ENCODE measurements at places on chromosomes 6 and 20.

- DNase-seq: no peak
Observed at GRCh38 chr6:144190593-144190992, 40.3 kb downstream of the STX11 start.

DNA sequence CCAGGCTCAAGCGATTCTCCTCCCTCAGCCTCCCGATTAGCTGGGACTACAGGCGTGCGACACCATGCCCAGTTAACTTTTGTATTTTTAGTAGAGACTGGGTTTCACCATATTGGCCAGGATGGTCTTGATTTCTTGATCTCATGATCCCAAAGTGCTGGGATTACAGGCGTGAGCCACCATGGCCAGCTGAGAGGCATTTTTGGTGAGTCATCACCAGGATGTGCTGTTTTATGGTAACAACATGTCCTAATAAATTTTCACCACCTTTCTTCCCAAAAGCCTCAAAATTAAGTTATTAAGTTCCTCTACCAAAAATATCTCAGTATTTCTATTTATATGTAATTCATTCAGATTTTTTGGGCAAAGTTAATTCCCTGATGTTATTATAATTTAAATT, 53.5 kb downstream of the COL21A1 start:
- DNase-seq: no peak

DNA sequence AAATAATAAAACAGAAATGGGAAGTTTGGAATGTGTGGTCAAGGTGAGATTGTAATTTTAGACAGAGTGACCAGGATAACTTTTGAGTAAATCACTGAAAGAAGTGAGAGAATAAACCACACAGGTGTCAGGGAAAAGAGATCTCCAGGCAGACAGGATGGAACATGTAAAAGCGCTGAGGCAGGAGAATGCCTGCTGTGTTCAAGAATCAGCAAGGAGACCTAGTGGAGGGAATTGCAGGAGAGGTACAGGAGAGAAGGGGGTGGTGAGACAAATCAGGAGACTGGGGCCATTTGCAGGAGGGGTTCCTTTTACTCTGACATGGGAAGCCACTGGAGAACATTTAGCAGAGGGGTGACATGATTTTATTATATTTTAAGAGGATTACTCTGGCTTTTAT, 456.7 kb downstream of the NKAIN2 start:
- no peak for DNase-seq

DNA sequence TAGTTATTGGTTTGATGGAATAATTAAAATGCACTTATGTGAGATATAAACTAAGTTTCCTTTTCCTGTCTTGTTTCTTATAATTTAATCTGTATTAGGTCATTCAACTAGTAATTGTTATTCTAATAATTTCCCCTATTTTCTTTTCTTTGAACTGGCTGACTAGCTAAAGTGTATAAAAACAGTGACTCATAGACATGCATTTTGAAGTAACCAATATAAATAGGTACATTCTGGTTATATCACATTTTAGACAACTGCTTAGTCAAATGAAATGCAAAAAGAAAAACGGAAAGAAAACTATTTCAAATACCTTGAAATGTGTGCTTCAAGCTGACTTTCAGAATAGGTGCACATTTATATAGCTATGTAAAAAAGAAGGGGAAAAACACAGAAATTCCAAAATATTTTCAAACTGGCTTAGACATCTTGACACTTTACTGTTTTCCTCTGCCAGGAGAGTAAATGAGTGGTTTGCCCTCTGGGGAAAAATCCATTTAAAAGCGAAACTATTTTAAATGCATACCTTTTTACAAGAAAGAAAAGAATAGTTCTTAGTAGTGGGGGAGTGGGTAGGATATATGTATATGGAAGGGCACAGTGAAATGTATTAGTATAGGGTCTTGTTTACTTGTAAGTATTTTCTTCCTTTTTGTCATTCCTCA, 28.3 kb downstream of the KCNQ5 start:
- DNase-seq: no peak

GRCh38 chr6:23243854-23244253, 674.5 kb downstream of the HDGFL1 start:
- no peak for DNase-seq

DNA sequence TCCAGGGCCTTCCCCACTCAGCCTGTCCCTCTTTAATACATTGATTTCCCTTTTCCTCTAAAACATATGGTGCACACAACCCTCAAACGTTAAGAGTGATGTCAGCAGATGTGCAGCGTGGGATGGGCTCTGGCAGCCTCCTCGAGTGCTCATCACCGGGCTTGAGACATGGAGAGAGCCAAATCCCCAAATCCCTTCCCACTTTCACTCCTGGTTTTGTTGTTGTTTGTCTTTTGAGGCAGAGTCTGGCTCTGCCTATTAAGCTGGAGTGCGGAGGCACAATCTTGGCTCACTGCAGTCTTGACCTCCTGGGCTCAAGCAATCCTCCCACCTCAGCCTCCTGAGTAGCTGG, 5.8 kb upstream of the PLTP start:
- no peak for DNase-seq

- DNase-seq: no peak
Observed at GRCh38 chr20:46945465-46945864, 50.8 kb downstream of the EYA2 start.

DNA sequence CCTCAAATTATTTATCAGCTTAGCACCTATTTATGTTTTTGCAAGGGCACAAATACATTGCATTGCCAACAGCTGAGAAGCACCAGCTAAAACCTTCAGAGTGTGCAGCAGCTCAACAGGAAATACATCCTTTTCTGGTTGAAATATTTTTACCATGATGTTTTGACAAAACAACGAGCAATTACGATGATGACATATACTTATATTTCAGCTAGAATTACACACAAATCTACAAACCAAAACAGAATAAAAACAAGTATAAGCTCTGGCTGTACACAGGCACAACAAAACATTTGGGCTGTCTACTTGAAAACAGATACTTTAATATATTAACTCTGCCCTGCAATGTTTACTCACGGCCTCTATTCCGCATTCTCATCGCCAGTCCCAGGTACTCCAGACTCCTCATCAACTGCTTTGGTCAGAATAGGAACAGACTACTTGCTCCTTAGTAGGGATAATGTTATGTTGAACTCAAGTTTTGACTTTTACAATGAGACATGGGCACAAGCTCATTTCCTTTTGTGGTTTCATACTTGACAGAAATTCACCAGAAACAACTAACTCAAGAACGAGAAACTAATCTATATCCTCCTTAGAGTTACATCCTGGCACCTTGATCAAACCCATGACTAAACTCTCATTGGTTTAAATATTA, 377.6 kb downstream of the ESR1 start:
- DNase-seq: no peak

GRCh38 chr20:53175135-53175780, 203.1 kb downstream of the TSHZ2 start:
- DNase-seq: no peak

GRCh38 chr20:46291401-46291800, 16.9 kb downstream of the CDH22 start:
- DNase-seq: no peak

GRCh38 chr6:130018744-130019325, 454 bp downstream of the L3MBTL3 start:
- no peak for DNase-seq

- DNase-seq: no peak
Observed at GRCh38 chr6:157674061-157674460, 149.0 kb upstream of the SNX9 start.

- DNase-seq: no peak
Observed at GRCh38 chr20:63121246-63121645, 94.7 kb downstream of the YTHDF1 start.

- DNase-seq: no peak
Observed at GRCh38 chr6:44921798-44922197, 406.3 kb upstream of the RUNX2 start.

GRCh38 chr20:62730481-62730880, 21.8 kb downstream of the NTSR1 start:
- no peak for DNase-seq

DNA sequence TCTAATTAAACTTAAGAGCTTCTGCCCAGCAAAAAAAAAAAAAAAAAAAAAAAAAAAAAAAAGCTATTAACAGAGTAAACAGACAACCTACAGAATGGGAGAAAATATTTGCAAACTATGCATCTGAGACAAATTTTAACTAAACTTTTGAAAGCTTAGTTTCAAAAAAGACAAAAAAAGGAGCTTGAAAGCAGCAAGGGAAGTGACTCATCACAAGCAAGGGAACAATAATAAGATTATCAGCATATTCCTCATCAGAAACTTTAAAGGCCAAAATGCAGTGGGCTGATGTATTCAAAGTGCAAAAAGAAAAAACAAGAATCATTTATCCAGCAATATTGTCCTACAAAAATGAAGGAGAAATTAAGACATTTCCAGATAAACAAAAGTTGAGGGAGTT, 158.6 kb downstream of the RNF144B start:
- DNase-seq: no peak

DNA sequence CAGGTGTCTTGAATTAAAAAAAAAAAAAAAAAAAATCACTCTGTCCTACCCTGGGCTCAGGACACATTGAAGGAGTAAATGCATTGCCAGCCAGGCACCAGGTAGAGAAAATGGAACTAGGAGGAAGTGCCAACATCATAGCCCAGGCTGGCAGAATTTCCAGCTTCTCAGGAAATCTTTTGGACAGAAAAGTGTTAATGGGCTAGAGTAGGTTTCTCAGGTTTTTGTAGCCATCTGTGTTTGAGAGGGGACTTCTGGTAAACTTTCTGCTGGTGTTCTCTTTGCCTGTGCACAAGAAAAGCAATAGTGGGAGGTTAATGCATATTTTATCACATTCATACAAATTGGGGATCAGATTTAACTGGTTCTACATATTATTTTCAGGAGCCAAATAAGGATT, 678.3 kb upstream of the NRSN1 start:
- no peak for DNase-seq

DNA sequence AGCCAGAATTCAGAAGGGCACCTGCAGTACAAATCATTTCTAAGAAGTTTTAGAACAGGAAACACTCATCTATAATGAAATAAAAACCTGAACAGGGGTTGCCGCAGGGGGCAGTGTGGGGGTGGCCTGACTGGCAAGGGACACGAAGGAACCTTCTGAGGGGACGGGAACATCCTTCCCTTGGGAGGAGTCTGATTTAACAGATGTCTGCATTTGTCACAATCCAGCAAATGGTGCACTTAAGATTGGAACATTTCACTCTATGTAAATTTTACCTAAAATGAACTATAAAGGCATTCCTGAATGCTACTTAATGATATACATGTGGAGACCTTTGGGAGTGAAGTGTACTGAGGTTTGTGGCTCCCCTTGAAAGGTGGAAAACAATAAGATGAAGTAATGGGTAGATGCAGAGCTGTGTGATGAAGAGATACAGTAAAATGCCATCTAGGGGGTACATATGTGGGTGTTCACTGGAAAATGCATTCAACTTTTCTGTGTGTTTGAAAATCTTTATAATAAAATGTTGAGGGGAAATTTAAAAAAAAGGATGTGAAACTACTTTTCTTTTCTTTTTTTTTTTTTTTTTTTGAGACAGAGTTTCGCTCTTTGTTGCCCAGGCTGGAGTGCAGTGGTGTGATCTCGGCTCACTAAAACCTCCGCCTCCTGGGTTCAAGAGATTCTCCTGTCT, 89.5 kb downstream of the SNX5 start:
- no peak for DNase-seq

DNA sequence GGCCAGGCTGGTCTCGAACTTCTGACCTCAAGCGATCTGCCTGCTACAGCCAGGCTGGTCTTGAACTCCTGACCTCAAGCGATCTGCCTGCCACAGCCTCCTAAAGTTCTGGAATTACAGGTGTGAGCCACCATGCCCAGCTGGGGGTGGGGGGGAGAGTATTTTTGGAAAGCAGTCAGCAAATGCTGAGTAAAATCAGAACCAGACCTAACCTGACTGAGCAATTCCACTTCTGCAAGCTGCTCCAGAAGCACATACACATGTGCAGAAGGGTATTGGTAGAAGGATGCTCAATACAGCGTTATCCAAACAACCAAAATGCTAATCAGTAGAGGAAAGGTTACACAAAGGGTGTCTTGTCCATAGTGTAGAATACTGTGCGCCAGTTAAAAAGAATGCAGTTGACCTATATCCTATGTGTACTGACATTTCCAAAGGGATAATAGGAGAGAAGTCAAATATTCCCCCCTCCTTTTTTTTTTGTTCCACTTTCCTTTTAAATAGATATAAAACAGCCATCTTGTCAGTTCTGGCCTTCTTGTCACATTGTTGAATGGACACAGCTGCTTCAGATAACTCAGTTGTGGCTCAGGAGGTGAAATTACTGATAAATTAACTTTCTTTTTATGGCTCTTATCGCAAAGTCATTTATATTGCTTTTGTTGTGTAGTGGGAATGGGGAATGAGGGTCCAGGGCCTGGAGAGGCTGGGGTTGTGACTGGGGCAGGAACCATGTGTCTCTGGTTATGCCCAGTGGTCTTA, 74.6 kb downstream of the DTD1 start:
- DNase-seq: no peak

GRCh38 chr6:54697424-54697823, 149.1 kb upstream of the FAM83B start:
- no peak for DNase-seq

GRCh38 chr6:56913285-56914074, 41.4 kb upstream of the BEND6 start:
- no peak for DNase-seq

GRCh38 chr6:89079511-89080234, 878 bp upstream of the PNRC1 start:
- peak; percentile 44 for DNase-seq

- no peak for DNase-seq
Observed at GRCh38 chr20:6333110-6333509, 210.3 kb upstream of the FERMT1 start.

GRCh38 chr6:27168586-27169443, 78.7 kb upstream of the PRSS16 start:
- no peak for DNase-seq

- DNase-seq: no peak
Observed at GRCh38 chr6:168122521-168122920, 43.5 kb upstream of the FRMD1 start.

DNA sequence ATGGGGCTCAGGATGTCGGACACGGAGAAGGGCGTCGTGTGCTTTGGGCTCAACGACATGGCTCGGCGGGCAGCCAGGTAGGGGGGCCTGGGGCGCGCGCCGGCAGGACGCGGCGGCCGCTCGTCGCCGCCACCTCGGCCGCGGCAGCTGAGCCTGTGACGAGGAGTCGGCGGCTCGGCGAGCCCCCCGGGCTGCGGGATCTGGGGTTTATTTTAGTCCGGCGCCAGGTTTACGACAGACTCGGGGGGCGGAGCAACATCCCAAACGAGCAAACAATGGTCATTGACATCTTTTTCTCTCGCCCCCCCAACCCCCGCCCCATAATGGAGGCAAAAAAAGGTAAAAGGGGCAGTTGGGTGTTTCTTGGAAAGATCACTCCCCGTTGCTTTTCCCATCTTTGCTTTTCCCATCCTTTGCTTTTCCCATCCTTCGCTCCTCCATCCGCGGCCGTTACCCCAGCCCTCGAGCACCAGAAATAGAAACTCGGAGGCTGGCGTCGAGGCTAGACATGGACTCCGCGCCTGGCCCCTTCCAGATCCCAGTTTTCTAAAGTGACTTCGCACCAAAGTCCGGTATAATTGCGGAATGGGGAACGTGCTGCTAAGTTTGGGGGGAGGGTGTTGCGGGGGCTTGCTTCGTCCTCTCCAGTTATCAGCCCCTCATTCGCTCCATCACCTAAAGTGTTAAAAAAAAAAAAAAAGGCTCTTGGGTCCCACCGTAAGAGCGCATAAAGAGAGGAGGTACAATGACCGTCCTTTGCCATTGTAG, at the start of gene NKX2-4:
Gene NKX2-4, minus strand, starts transcription at position 186 of the 768 bp plus-strand sequence. Its CDS starts 127 bp downstream, at position 59.
- DNase-seq: no peak

All from NCI-H345 (cell line).